DND-41 (cell line): ENCODE measurements at places on chromosomes 2 and 18.

- no peak for DNase-seq
Measured at GRCh38 chr2:146984014-146984413, 860.8 kb upstream of the ACVR2A start.

GRCh38 chr2:47089083-47089464 is 66.0 kb downstream of the STPG4 start:
- no peak for DNase-seq

DNA sequence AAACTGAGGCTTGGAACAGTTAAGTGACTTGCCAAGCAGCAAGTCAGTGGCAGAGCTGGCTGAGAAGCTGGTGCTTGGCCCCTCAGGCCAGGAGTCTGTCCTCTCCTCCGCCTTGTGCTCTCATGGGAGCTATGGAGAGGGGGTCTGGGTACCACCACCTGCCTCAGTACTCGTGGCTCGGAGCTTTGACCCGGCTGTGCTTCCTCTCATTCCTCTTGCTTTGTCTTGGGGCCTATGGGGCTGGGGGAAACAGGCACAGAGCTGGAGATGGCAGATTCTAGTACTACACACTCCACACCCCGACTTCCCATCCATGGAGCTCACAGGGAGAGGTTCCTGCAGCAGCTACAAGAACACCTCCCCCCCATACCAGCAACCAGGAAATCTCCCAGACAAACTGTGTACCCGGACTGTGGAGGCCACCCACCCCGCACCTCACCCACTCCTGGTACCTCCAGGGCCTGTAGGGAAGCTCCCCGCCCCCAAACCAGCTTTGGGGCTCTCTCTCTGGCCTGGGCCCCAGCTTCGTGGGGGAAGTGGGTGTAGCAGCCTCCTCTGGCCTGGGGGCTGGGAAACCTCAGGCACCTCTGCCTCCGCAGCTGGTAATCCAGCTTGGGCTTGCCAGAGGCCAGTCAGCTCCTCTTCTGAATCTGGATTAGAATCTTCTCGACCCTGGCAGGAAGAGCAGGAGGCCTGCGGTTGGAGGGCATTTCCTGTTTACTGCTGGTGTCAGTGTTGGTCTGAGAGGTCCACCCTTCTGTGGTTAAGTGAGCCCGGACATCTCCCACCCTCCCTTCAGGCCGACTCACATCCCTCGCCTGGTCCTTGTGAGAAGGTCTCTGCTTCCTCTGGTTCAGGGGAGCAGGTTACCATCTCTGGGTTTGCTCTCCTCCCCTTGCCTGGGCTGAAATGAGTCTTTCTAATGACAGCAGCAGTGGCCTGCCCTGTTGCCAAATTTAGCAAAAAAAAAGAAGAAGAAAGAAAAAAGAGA is 22.3 kb upstream of the RHOB start:
- DNase-seq = no peak

GRCh38 chr18:27780061-27780745 is 396.7 kb downstream of the CDH2 start:
- DNase-seq = no peak

DNA sequence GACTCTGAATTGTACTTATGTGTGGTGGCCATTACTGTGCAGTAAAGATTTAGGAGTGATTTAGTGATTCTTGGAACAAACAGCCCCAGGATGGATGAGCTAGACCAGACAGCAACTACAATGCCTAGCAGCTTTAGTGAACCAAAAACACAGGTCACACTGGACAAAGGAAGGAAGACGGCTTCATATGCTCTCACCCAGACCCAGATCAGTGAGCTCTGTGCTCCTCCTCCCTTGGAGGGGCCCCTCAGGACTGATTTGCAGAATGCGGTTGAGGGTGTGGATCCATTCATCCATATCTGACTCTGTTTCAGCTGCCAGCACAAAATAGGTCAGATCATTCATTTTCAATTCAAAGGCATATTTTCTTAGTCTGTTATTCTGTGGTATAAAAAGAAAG is 159.7 kb upstream of the CCDC195 start:
- no peak for DNase-seq

GRCh38 chr2:144477957-144478311 is 42.0 kb downstream of the ZEB2 start:
- DNase-seq = no peak

GRCh38 chr2:74873012-74873665 is 39.2 kb downstream of the HK2 start:
- DNase-seq = no peak

GRCh38 chr2:216188956-216189355 is 79.8 kb downstream of the XRCC5 start:
- DNase-seq = no peak

GRCh38 chr2:219420687-219421086 is 2.5 kb downstream of the DES start:
- no peak for DNase-seq

- no peak for DNase-seq
Measured at GRCh38 chr2:75959724-75960471, 249.2 kb upstream of the GCFC2 start.

DNA sequence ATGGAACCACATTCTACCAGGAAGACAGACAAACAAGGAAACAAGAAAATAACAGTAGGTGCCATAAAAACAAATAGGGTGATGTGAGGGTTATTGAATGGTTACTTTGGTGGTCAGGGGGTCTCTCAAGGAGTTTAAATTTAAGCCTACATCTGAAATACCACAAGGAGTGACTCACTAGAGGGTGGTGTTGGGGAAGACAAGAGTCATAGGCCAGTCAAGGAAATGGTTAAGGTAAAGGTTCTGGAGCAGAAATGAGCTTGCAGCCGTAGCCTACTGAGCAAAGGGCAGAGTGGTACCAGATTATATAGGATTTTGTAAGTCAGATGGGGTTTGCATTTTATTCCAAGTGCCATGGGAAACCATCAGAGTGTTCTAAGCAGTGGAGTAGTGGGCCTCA is 135.6 kb upstream of the DAPL1 start:
- no peak for DNase-seq

DNA sequence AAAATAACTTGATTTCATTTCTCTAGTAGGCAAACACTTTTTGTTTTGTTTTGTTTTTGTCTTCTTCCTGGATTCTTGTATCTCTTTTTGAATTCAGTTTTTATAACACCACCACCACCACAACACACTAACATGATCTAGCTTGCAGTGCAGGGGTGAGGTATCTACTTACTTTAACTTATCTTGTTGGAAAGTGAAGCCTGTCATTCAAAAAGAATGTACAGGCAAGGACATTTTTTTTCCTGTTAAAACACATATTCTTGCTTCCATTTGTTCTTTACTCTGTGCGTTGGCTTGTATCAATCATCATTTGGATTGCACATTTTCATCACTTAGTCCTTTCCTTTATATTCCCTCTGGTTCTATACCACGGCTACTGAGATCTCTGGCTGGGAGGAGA is 824.2 kb downstream of the PLCL1 start:
- no peak for DNase-seq

DNA sequence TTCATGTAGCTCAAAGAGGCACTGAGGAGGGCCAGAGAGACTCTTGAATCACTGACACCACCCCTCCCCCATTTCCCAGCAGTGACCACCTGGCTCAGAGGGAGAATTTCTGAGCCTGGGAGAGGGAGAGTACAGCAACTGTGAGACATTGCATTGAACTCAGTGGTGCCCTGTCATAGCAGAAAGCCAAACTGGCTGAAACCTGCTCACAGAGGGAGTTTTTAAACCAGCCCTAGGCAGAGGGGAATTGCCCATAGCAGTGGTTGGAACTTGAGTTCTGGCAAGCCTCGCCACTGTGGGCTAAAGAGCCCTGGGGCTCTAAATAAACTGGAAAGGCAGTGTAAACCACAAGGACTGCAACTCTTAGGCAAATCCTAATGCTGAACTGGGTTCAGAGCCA is 243.1 kb downstream of the ADCYAP1 start:
- no peak for DNase-seq

DNA sequence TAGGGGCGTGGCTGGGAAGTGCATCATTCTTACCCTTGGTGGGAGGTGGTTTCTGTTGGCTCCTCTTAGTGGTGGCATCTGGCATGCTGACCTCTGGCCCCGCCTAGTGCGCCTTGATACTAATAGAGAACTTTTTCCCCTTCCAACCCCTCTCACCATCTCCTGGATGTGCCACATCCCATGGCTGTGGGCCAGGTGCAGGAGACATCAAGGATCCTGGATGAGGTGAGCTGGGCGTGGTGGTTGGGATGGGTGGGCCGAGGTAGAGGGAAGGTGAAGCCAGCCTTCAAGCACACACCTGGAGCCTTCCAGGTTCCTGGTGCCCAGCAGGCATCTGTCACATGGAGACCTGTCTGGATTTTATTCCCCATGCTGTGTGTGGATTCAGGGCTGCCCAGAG is 149.2 kb downstream of the DYSF start:
- DNase-seq = no peak

GRCh38 chr2:21072477-21073242 is 28.8 kb upstream of the APOB start:
- DNase-seq = no peak

- peak; percentile 4 for DNase-seq
Measured at GRCh38 chr2:239687441-239687840, 286.6 kb upstream of the HDAC4 start.

DNA sequence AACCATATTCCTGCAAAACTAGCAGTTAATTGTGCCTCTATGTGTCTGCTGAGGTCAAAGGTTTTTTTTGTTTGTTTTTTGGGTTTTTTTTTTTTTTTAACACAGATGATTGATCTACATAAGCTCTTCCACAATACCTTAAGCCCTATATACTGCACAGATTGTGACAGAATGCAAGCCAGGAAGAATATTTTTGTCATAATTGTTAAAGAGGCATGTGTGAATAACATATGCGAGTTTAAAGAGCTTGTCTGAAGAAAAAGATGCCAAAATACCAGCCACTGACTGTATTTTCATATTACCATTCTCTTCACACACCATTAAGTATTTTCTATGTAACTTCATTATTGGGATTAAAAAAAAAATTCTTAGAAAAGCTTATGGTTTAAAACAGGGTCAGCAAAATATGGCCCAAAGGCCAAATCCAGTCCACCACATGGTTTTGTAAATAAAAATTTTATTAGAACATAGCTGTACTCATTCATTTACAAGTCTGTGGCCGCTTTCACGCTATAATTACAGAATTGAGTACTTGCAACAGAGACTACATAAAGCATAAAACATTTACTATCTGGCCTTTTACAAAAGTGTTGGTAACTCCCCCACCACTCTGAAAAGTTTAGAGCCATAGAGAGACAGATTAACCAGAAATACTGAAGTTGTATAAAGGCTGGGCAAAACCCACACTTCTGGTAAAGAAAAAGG is 89.9 kb downstream of the TRIP12 start:
- DNase-seq = no peak
